ENCODE measurements at places on chromosomes 6 and 20. TPM values are rescaled to one million over a fixed set of nuclear protein-coding genes. Genes with fewer than 3 reads are reported as not detected.
A peak's percentile ranks its signal among the peaks of the same experiment; 100 is the strongest.

Gene TMEM170B
- 2.2 TPM for total RNA-seq

Gene AIF1
- total RNA-seq, result 71.2 TPM

Gene CTCFL
- not detected for total RNA-seq

Gene PSORS1C2
- not detected for total RNA-seq

Gene PERP
- total RNA-seq, result 1.9 TPM

Gene OR2B6
- total RNA-seq, result not detected

Gene PHF20
- 101 TPM for total RNA-seq

DNA sequence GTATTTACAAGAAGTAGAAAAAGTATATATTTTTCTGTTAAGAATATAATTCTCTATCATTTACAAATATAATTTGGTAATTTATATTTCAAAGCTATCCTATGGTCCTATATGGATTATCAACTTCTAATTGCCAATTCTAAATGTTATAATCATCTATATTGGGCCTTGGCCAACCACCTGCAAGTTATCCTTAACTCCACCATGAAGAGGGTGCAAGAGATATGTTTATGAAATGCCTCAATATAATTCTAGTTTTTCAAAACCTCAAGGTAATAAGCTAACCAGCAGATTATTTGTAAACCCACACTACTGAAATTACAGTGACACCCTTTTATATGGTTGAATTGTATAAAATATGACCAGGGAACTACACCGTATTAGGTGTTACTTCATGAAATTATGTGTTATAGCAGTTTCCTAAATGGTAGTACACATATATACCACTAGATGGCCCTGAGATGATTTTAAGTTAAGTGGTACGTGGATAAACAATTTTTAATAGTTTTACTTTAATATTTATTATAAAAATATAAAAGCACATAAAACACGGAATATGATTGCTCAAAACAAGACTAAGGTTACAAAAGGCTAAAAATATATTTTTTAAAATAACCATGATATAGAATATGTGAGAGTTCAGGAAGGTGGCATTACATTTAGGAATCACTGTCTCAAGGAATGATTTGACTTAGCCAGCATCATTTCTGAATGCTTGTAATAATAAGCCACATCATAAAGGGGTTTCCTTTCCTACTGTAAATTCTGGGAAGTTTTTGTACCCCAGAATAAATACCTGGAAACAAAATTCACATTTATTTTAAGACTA, 9.8 kb upstream of the PNISR start:
- no peak for DNase-seq

DNA sequence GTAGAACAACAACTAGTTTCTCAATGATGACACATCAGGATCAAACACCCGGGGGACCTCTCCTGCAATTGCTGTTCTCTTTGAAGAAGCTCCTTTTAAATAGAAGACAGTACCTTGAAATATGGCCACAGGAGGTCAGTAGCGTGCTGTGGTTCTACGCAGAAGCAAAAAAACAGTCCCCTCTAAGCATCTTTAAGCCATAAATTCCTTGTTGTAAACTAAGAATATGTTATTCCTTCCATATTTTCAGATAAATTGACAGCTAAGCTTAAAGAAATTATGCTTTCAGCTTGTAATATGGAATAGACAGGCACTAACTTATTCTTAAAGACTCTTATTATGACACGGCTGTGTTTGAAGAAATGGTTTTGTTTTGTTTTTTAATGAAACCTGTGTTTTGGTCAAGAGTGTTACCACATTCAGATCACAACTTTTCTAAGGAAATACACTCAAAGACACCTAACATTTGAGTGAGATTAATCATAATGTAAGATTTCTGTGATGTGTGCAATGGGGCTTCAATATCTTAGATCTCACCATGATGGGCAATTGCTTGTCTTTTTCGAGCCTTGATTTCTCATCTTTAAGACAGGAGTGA, 49.7 kb upstream of the IL20RA start:
- peak; percentile 79 for DNase-seq

GRCh38 chr6:3202999-3203696, 24.3 kb downstream of the TUBB2B start:
- DNase-seq, result no peak

GRCh38 chr6:134810402-134810801, 139.5 kb downstream of the ALDH8A1 start:
- no peak for DNase-seq

- peak; percentile 38 for DNase-seq
These were observed 823.4 kb upstream of the GJE1 start for GRCh38 chr6:141309295-141309694.

DNA sequence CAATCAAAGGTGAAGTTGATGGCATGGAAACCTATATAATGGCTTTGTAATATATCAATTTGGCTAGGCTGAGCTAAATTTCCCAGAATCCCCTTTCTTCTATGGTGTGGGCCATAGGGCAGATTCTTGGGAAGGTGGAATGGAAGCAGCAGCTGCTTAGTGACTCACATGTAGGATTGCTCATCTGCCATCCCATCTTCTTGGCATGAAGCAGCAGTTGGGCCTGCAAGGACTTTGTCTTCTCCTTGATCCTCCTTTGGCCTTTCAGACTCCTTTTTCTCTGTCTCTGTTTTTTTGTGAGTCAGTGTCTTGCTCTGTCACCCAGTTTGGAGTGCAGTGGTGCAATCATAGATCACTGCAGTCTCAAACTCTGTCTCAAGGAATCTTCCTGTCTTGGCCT, 52.6 kb upstream of the CEP162 start:
- DNase-seq, result no peak

DNA sequence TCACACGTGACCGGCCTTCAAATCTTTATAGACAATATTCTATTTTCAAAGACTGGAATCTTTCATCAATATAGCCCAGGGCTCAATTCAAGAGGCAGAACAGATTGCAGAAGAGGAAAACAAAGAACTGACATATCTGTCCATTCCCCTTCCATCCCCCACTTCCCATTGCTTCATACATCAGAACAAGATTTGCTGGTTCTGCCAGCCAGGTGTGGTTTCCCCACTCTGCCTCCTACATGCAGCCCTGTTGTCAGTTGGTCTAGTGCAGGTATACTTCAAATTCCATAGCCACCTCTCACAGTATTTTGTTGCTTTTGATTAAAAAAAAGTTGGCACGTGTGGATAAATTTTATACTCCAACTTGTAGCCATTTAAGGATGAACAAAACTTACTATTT, 174.9 kb downstream of the CD109 start:
- no peak for DNase-seq

DNA sequence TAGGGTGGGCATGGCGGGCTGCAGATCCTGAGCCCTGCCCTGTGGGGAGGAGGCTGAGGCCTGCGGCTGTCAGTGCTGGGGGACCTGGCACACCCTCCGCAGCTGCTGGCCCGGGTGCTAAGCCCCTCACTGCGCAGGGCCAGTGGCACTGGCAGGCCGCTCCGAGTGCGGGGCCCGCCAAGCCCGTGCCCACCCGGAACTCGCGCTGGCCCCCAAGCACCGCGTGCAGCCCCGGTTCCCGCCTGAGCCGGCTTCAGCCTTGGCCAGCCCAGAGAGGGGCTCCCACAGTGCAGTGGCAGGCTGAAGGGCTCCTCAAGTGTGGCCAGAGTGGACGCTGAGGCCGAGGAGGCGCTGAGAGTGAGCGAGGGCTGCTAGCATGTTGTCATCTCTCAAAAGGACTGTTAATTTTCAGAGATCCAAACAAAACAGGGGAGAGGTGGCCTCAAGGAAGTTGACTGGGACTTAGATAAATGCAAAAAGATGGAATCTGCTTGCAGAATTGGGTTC, 74.5 kb upstream of the RBM24 start:
- no peak for DNase-seq

GRCh38 chr20:32193996-32194395, 13.5 kb downstream of the PLAGL2 start:
- DNase-seq, result no peak

DNA sequence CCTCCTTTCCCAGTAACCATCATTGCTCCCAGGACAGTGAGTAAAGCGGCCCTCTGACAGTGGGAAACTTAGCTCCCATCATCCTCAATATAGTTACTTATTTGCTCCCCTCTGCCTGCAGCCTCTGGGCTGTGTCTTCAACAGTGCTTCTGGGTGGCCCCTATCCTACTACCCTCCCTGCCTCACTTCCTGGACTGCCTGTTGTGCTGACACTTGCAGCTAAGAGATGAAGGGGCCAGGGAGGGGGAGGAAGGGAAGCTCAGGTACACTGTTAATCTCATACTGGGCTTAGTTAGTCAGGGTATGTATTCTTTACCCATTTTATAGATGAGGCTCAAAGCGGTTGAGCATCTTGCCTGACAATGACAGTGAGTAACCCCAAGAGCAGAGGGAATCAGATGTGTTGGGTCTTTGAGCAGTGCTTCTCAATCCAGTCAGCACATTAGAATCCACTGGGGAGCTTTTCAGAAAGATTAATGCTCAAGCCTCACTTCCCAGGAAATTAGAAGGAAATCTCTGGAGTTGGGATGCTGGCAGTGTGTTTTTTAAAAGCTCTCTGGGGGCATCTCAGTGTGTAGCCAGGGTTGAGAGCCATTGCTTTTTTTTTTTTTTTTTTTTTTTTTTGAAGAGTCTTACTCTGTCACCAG, 27.1 kb upstream of the KCNK5 start:
- DNase-seq, result no peak

DNA sequence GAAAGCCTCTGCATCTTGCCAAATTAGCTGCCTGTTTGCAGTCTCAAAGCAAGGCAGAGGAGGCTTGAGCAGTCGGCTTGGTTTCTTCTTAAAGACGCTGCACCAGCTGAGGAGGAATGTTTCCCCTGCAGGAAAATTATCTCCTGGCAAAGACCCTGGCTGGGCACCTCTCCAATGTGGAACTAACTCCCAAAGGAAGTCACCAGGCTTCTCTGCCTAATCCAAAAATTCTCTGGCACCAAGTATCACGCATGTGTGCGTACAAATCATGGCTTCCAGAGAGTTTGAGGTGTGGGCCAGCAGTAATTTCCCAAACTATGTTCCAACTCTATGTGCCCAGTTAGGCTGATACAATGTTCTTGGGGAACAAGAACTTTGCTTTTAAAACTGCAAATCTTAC, 176.2 kb downstream of the KIF16B start:
- DNase-seq, result no peak

DNA sequence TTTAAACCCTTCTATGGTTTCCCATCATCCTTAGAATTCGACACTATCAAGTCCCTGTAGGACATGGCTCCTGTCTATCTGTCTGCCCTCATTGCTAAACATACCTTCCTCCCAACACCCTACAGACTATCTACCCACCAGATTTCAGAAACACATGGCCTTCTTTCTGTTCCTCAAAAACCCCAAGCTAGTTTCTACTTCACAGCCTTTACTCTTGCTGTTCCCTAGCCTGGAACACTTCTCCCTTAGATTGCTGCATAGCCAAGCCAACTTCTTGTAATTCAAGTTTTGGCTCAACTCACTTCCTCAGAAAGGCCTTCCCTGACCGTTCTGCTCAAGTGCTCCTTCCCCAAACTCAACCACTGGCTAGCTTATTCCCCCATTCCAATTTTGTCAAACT, 156.2 kb downstream of the BTBD9 start:
- DNase-seq, result no peak

DNA sequence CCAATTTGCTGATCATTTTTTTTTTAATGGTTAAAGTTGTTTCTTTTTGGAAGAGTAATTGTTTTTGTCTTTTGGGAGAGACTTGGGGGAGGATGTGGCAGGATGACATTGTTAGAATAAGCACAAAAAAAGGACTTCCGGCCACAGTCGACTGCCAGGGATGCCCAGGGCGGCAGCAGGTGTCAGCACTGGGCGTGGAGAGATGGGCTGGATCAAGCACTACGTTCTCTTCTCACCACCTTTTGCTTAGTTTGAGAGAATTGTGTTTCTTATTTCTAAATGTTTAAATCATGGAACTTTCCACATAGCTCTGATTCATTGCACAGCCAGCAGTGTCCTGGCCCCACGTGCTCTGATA, 104.6 kb upstream of the FRMD1 start:
- DNase-seq, result no peak

GRCh38 chr20:25281541-25281991, 33.7 kb downstream of the PYGB start:
- no peak for DNase-seq

DNA sequence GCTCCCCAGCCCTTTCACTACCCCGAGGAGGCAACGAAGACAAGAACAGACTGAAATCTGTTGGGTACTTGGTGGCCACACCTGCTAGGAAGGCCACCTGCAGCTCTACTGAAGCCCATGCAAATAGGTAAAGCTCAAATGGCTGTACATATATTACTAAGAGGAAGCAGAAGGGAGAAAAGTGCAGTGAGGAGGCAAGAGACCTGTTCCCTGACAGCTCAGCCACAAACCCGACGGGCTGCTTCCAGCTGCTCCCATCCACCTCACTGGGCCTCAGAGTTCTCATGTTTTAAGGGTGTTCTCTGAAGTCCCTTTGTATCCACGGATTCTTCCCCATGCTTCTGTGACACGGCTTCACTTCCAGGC, 24.6 kb downstream of the TRAM2 start:
- DNase-seq, result no peak

GRCh38 chr20:11379257-11380011, 538.3 kb upstream of the BTBD3 start:
- DNase-seq, result no peak

Measured in CD8-positive, alpha-beta T cell (primary cell).